ENCODE measurements at places on chromosomes 3 and 15.

DNA sequence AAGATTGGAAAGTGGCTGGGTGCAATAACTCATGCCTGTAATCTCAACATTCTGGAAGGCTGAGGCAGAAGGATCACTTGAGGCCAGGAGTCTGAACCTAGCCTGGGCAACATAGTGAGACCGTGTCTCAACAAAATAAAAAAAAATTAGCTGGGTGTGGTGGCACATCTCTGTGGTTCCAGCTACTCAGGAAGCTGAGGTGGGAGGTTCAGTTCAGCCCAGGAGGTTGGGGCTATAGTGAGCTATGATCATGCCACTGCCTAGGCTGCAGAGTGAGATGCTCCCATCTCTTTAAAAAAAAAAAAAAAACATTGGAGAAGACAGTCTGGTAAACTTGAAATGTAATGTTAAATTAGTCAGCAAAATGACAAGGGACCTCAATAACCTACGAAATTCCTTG, 57.9 kb downstream of the STAG1 start:
- DNase-seq: no peak

- DNase-seq: no peak
These were observed 50.4 kb downstream of the FLNB start for GRCh38 chr3:58058361-58059263.

- DNase-seq: no peak
These were observed 31.0 kb upstream of the FAM3D start for GRCh38 chr3:58697561-58697960.

GRCh38 chr15:52336529-52336928, 40.9 kb upstream of the MYO5C start:
- peak; percentile 22 for DNase-seq

GRCh38 chr3:116179091-116179490, 266.2 kb downstream of the LSAMP start:
- DNase-seq: no peak

- no peak for DNase-seq
These were observed 27.3 kb upstream of the FGD5 start for GRCh38 chr3:14791343-14791945.

- DNase-seq: no peak
These were observed 6.7 kb downstream of the ARGFX start for GRCh38 chr3:121574449-121574848.

GRCh38 chr3:14304101-14305045, 98.0 kb upstream of the SLC6A6 start:
- no peak for DNase-seq

GRCh38 chr3:139444446-139444845, 31.9 kb downstream of the RBP2 start:
- no peak for DNase-seq

- no peak for DNase-seq
These were observed 2.9 kb upstream of the FYTTD1 start for GRCh38 chr3:197746801-197747237.

DNA sequence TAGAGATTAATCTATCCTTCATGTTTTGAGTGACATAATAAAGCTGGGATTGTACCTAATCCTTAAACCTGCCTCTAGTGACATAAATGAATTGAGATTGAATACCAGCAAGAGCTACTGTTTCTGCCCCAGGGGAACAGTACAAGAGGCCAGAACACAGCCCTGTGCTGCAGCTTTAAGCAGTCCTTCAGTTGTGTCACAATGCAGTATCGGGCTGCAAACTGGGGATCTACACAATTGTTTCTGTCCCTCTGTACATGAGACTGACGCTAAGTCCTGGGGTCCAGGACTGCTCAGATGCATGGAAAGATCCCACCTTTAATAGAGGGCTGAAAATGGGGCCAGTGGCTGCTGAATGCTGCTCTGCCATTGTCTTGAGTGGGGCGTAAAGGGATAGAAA, 87.5 kb downstream of the MINAR1 start:
- DNase-seq: no peak

DNA sequence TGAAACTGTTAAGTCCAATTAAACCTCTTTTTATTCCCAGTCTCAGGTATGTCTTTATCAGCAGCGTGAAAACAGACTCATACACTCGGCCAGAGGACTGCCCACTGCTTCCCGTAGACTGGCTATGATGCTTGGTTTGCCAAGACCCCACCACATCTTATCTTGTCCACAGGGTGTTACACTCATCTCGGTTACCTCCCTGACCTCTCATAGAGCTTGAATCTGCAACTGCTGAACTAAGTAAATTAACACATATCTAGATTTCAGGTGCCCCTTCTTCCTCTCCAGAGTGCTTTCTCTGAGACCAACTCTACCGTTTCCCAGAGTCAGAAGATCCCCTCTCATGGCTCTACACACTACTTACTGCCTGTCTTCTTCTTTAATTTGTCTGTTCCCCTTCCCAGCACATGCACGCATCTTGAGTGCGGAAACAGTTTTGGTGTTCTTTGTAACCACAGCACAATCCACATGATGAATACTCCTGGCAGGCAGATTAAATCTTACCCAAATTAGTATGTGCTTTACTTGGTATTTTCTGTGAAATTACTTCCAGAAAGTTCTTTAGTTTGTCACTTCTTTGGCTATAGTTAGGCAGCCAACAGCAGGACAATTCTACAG, 49.7 kb downstream of the CD200 start:
- DNase-seq: no peak

DNA sequence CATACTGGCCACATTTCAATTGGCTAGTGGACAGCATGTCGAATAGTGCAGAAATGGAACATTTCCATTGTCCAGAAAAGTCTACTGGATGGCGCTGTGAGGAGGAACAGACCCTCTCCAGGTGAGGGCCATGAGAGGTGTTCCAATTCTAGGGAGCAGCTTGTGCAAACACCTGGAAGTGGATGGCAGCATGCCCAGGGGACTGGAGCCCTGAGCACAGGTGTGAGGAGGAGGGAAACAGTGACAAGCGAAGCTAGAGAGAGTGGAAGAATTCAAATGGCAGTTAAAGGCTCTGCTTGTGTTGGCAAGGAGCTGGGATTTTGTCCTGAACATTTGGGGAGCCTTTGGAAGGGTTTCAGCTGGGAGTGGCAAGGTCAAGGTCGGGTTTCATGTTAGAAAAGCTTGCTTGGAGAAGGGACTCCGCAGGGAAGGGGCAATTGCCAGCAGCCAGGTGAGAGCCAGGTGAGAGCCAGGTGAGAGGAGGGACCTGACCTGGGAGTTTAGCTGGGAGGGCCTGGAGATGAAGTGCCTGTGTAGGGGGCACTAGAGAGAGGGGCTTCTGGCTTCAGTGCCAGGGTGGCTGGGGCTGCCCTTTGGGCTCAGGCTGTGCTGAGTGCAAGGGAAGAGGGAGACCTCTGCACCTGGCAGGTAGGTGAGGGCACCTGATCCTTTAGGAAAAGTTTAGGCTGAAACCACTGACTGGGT, 93.8 kb downstream of the LINGO1 start:
- DNase-seq: no peak

- DNase-seq: no peak
These were observed 116.7 kb downstream of the ERC2 start for GRCh38 chr3:56351537-56351936.

GRCh38 chr15:81098861-81099651, 35.0 kb upstream of the CFAP161 start:
- no peak for DNase-seq

DNA sequence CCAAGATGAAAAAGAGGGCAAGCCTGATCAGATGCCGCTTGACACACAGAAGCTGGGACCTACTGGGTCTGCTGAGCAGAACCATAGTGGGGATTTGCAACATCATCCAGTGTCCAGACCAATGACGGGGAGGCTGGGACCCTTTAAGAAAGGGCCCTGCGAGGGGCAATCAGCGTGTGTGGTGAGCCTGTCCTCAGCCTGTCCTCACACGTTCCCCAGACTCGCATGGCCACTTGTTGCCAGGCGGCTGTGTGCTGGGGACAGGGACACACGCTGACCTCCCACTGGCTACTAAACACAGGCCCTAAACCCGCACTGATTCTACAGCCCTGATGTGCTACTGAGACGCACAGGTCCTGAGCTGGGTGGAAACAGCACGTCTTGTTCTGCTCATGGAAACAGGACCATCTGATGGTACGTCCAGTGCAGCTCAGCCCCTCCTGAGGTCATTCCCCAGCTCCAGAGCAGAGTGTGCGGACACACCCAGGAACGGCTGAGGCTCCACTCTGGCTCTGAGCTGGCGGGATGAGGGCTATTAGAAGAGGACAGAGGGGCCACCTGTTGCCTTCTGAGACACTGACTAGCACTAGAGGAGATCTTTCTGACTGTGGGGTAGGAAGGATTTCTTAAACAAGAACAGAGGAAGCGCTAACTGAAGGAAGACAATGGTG, 24.4 kb downstream of the PCSK6 start:
- no peak for DNase-seq

DNA sequence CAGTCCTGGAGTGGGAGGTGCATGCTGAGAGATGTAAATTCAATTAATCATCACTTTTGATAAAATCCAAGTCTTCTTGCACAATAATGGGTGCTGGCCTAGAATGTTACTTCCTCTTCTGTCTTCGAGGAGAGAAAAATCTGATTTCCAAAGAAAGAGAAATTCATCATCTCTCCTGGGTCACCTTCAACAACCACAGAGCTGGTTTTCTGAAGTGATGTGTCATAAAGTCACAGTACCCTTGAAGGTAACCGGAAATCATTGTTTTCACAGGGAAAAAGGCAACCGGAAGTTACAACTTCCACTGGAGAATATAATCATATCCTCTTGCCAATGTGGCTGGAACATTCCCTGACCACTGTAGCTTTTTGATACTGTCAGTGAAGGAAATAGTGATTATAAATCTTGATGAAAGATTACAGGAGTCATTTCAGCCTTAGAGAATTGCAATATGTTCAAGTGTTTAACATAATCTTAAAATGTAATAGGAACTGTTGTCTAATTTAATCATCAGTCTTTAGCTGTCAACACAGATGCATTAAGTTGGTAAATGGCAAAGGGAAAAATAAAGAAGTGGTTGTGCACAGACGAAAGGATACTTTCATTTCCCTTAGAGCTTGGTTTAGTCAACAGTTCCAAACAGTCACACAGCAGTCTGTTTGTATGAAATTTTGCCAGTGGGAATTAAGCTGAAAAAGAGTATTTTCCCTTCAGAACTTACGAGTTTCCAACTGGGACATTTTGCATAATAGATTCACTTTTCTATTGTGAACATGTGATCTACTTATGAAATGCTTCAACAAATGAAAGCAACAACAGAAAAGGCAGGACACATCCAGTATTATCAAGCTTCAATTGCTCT, 106.5 kb upstream of the SLC4A7 start:
- DNase-seq: peak; percentile 77

- DNase-seq: no peak
These were observed 579.3 kb upstream of the GRM7 start for GRCh38 chr3:6281662-6282061.

- DNase-seq: no peak
These were observed 114.8 kb downstream of the WDR76 start for GRCh38 chr15:43941555-43941954.

GRCh38 chr15:68298336-68298735, 20.8 kb downstream of the FEM1B start:
- DNase-seq: no peak

DNA sequence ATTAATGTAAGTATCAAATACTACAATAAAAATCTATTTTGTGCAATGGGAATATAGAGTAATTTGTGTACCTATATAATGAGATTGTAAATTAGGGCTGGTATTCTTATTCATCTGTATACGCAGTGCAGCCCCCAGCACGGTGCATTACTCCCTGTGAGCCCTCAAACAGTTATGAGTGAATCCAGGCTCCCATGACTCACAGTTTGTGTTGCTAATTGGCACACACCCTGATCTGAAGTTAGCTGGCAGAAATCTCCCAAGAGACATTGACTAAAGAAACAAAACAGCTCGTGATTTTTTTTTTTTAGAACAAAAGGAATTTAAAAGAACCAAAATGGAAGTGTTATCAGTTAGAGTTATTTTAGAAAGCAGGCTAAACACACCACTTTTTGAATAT, 15.7 kb downstream of the GK5 start:
- peak; percentile 54 for DNase-seq

GRCh38 chr3:193620650-193621049, 27.6 kb downstream of the OPA1 start:
- DNase-seq: peak; percentile 58

DNA sequence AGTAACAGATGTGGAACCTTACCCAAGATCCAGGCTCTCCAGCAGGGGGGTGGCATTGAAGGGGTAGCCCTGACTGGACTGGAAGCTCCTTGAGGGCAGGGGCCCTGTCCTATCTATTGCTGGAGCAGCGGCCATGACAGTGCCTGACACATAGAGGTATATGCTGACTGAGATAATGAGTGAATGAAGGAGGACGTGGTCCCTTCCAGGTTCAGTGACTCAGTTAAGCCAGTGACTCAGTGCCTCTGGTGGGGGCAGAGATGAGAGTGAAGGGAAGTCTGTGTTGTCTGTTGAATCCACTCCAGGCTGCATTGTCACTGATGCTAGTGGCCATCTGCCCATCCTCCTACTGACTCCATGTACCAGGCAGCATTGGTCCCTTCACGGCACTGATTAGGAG, 13.0 kb upstream of the CTXND1 start:
- DNase-seq: no peak

DNA sequence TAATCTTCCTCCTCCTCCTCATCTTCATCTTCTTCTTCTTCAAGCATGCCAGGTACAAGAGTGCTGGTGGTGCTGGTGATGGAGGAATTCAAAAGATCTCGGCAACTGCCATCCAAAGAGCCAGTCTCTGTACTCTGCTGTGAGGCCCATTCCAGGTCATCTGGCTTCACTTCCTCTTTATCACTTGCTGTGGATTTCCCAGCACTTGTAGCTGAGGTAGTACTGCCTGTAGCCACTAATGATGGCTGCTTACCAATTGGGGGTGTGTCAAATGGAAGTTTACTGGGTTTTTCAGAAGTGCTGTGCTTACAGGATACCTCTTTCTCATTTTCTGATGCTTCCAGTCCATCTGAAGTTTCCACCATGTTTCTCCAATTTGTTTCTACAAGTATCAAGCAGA, 28.8 kb upstream of the SHC4 start:
- no peak for DNase-seq

DNA sequence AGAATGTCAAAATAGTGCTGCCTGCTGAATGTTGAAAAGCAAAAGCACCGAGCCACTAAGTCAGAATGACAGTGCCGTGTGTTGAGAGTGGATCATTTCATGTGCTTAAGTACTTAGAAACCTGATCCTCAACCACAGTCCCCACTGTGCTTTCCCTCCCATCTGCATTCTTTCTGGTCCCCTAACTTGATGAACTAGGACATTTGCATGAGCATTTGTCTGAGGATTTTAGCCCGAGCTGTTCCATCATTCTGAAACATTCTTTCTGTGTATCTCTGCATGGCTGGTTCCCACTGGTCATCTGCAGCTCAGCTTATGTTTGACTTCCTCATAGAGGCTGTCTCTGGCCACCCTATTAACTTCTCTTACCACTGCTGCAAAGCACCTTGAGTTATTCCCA, 42.0 kb downstream of the SST start:
- no peak for DNase-seq

DNA sequence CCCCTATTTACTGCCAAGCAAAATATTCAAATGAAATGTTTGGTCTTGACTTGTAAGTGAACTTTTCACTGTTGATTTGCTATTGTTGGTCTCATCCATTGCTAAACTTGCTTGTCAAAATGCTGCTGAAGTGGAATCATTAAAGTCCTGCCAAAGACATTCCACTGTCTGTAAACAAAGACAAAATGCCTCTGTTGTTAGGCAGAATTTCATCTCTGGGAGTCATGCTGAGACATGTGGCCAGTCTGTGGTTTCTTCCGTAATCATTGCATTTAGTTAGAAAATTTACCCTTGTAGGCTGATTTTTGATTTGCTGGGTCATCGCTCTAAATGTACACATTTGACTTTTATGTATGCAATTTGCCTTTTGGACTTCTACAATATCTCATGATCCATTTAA, 577.7 kb downstream of the MECOM start:
- DNase-seq: peak; percentile 43

- no peak for DNase-seq
These were observed 306.2 kb upstream of the ATP11B start for GRCh38 chr3:182487143-182487542.

Measured in pons (tissue), 1 donor.